Thoracic aorta (tissue), 2 donors: ENCODE measurements at places on chromosomes 5 and 9. TPM values are rescaled to one million over a fixed set of nuclear protein-coding genes. Genes with fewer than 3 reads are reported as not detected.

DNA sequence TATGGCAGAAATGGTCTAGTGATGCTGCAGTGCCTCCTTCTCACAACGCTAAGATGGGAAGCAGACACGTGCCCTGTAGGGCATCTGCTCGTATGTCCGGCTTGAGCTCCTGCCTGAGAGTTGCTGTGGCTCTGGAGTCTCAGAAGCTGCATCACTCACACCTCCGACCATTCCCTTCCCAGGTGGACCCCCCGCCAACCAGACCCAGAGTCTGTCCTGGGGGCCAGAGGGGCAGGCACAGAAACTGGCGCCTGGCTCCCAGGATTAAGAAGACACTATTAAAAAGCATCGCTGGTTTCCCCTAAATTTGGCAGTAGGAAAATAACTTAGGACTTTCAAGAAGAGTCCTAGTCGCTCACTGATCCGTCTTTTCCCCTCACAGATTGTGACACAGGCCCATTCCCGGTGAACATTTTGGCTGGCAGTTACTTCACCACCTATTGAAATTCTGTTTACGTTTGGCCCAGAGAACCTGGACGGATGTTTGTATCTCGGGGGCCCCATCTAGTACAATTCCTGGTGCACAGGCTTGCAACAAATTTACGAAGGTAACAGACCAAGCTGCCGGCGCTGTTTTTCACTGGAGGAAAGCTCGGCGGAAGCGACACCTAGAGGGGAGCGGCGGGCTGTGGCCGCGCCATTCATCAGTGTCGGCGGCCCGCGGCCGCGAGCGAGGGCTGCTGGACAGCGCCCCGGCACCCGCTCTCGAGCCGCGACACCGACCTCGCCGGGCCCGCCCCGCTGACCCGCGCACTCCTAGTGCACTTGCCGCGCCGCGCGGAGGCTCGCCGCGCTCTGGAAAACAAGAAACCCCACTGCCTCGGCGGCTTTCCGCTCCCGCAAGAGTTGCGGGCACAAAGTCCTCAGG lies 1.6 kb downstream of the FSTL4 start:
- DNase-seq = no peak

DNA sequence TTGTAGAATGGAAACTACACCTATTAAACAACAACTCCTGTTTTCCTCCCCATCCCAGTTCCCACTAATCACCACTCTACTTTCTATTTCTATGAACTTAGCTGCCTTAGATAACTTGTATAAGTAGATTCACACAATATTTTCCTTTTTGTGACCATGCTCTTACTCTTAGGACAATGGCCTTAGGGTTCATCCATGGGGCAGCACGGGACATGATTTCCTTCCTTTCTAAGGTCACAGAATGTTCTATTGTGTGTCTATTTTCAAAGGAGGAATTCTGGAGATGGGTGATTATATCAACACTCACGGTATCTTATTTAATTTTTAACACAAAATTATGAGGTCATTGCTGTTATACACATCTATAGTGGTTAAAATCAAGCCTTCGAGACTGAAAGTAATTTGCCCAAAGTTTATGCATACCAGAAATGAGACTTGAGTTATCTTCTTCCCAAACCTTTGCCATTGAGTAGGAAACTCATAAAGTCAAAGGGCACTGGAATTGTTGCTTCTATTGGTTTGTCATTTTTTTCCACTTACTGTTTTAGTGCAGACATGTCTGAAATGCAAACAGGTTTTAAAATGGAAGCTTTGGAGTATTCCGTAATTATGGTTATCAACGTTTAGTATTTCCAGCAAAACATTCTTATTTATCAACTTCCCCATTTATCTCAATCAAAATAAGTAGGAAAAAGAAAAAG lies 23.6 kb downstream of the CTSL start:
- no peak for DNase-seq

ABLIM3 gene
- total RNA-seq = 23.0 TPM

DNA sequence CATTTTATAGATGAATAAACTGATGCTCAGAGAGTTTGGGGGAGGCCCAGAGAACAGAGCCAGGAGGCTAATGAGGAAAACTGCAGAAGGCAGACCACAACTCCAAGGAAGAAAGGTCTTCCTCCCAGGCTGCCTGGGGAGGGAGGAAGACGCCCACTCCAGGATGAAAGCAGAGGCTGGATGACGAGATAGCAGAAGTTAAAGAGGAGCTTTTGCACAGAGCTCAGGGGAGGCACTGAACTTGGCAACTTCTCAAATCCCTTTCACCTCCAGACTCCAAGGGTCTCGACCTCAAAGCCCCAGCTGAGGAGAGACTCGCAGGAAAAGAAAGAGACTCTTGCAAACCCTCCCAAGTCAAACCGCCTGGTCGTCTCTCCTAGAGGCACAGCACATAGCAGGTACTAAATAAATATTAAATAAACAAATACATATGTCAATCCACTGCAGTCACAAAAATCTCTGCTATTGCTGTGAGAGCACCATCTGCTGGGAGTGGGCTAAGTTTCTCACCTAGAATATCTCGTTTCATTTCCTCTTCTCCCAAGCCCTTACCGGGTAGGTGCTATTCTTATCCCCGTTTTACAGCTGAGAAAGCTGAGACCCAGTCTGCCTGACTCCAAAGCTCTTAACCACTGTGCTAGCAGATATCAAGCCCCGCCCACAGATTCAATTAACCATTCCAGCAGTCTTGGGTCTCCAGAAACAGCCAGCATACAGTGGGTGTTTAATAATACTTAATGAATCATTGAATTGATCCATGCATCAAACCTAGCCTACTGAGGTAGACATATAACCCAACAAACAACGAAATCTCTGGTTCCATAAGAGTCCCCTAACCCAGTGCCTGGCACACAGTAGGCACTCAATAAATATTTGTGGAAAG lies 97.8 kb upstream of the HAND1 start:
- DNase-seq = no peak

- DNase-seq = no peak
Observed at GRCh38 chr5:10351919-10352318, 1.6 kb upstream of the MARCHF6 start.

PCDHA11 gene
- 0.21 TPM for total RNA-seq

DNA sequence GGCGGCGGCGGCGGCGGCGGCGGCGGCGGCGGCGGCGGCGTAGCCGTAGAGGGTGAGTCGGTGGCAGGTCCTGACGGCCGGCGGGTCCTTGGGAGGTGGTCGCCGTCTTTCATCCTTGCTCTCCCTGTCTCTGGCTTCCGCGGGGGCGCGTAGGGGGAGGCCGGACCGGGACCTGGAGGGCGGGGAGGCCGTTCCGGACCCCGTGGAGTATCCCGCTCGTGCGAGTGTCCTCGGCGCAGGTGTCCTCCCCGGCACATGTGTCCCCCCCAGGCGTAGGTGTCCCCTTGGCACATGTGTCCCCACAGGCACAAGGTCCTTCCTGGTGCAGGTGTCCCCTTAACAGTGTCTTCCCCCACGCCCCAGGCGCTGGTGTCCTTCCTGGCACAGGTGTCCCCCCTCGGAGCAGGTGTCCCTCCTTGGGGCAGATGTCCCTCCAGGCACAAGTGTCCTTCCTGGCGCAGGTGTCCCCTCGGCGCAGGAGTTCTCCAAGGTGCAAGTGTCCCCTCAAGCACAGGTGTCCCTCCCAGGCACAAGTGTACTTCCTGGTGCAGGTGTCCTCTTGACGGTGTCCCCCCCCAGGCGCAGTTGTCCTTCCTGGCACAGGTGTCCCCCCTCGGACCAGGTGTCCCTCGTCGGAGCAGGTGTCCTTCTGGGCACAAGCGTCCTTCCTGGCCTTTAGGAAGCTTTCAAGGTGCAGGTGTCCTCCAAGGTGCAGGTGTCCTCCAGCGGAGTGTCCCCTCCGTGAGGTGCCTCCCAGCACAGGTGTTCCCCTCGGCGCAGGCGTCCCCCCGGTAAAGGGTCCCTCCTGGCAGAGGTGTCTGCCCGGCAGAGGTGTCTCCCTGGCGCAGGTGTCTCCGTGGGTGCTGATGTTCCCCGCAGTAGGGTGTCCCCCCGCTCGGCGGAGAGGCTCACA lies 519 bp downstream of the EXOC3 start:
- DNase-seq = no peak

GRCh38 chr9:127291246-127291778 lies 26.7 kb downstream of the GARNL3 start:
- DNase-seq = no peak

DNA sequence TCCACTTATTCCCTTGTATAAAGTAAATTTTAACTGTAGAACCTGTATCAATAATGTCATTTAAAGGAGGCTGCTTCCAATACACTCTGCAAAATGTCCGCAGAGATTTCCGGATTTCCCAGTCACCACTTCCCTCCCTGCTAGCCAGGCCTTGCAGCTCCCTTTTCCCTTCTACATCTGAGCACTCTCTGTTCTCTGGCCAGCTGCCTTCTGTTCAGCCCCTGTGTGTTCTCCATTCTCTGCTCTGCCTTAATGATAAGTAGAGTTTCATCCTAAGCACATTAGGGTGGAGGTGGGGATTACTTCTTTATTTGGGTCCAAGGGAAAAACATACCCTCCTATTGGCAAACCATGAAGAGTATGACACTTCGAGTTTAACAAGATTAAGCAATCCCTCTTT lies 719.6 kb upstream of the WWC1 start:
- DNase-seq = no peak

DNA sequence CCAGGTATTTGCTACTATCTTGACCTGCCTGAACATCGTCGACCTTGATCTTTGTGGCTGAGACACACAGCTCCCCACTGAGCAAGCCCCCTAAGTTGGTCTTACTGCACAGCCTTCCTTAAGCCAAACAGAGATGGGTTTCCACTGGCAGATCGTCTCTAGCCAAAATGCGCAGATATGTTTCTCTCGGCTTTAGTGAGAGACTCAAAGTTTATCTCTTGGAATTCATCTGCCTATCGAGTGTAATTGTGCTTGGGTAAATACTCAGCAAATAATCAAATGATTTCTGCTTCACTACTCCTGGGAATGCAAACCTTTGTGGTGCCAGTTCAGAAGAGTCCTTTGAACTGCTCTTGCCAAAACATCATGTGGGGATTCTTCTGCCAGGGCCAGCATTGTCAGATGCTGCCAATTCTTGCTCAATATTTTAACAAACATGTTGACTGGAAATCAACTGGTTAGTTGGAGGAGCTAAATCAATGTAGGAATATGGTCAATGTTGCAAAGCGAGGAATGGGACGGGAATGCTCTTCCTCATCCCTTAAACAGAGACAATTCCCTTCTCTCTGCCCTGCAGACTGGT lies 141.2 kb upstream of the SLC28A3 start:
- DNase-seq = no peak

DNA sequence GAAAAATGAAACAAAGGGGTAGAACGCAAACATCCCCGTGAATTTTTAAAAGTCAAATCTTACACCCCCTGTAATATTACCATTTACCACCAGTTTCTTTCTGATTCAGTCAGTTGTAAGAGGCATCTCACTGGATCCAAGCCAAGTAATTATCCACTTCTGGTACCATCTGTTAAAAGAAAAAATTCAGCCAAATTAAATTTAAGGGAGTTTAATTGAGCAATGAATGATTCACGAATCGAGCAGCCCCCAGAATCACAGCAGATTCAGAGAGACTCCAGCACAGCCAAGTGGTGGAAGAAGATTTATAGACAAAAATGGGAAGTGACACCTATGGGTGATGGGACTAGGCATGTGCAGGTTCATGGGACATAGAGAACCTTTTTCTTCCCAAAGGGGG lies 29.9 kb upstream of the MTMR12 start:
- DNase-seq = no peak

DNA sequence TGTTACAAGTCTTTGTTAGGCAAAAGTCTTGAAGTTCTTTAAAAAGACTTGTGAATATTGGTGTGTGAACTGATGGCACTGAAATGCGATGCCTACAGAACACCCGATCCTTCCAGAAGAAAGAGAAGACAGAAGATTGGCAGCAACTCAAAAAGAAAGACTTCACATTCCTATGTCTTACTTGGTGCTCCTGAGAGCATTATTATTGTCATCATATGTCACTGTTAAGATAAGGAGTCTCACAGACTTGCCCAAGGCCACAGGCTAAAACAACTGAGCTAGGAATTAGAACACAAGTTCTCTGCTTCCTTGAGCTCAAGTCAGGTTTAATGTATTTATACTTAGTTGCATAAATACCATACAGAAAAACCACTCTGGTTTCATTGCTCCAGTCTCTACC lies 198.0 kb downstream of the PARP8 start:
- DNase-seq = no peak

DNA sequence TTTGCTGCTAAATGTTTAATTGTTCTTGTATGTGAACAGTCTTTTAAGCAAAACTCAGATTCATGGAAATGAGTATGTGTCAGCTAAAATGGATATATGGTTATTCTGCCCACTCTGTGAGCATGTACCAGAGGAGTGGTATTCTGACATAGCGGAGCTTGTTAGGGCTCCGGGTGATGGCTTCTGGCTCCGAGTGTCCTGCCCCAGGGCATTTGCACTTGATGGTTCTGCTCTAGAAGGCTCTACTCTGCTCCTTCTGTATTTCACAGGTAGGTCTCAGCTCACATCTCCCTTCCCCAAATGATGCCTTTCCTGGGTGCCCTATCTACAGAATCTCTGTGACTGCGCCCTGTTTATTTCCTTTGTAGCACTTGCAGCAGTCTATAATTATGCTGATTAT lies 113.3 kb downstream of the ARHGAP26 start:
- no peak for DNase-seq

TNC gene
- total RNA-seq = 243 TPM

INSL6 gene
- total RNA-seq = not detected

DNA sequence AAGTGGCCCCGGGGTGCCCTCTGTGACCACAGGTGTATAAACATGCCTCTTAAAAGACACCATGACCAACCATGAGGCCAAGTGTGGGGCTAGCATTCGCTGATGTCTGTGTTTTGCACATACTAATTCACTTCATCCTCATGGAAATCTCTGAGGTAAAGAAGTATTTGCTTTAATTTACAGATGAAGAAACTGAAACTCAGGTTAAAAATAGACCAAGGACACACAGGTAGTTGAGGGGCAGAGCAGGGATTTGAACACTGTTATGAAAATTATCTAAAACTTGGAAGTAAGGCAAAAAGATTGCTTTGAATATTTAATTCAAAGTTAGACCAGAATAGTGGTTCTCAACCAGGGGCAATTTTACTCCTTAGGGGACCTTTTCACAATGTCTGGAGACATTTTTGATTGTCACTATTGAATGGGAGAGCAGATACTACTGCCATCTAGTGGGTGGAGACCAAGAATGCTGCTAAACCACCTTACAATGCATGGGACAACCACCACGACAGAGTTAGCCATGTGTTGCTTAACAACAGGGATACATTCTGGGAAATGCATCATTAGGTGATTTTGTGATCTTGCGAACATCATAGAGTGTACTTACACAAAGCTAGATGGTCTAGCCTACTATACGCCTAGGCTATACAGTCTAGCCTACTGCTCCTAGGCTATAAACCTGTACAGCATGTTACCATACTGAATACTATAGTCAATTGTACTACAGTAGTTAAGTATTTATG lies 8.0 kb upstream of the FXN start:
- DNase-seq = no peak

DNA sequence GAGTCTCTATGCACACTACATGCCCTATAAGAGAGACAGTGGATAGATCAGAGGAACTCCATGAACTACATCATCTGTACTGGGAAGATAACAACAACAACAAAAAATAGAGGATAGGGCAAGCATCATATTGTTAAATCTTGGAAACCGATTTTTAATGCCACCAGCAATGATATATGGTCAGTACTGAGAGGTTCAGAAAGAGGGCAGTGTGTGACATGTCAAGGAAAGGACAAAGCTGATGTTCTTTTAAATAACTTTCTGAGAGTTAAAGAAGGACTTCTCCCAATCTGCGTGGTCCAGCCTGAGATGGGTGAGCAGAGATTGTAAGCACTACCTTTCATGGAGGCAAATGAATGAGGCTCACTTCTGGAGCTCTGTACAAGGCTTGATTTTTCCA lies 62.0 kb upstream of the PHF24 start:
- DNase-seq = no peak
